Stimulated activated CD4-positive, alpha-beta T cell treated with anti-CD3 and anti-CD28 coated beads, Interleukin-2, amount 100 ng/mL, for 48 hours (primary cell): ENCODE measurements at places on chromosomes 13 and 19.

GRCh38 chr19:44207126-44207803 is 5.1 kb upstream of the ZNF227 start:
- DNase-seq: peak; percentile 66

- no peak for DNase-seq
Measured at GRCh38 chr19:3114018-3114726, 20.0 kb downstream of the GNA11 start.

- peak; percentile 89 for DNase-seq
Measured at GRCh38 chr13:79480954-79481684, at the start of gene NDFIP2. Gene NDFIP2 (plus strand): TSS chr13:79481155. CDS start chr13:79481204, 49 bp downstream.

GRCh38 chr13:44403461-44404056 is 29.9 kb downstream of the SERP2 start:
- DNase-seq: no peak

GRCh38 chr19:2271234-2272103 is 10.5 kb downstream of the PEAK3 start:
- DNase-seq: no peak

DNA sequence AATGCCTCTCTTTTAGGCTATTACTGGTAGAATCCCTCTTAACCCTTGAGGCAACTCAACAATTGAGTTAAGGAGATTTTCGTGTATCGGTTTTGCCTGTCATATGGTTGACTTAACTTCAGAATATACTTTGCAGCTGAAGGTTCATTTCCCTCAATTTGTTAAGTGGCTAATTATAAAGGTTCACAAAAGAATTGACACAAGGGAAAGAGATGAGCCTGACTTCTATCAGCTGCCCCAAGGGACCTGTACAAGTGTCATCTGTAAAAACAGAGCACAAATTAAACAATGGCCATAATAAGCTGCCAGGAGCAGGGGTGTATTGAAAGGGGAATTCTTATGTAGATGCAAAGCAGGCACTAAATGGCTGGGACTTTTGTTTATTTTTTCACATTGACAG is 334.8 kb upstream of the OBI1 start:
- no peak for DNase-seq

- DNase-seq: no peak
Measured at GRCh38 chr19:18390065-18390907, 4.3 kb downstream of the GDF15 start.

DNA sequence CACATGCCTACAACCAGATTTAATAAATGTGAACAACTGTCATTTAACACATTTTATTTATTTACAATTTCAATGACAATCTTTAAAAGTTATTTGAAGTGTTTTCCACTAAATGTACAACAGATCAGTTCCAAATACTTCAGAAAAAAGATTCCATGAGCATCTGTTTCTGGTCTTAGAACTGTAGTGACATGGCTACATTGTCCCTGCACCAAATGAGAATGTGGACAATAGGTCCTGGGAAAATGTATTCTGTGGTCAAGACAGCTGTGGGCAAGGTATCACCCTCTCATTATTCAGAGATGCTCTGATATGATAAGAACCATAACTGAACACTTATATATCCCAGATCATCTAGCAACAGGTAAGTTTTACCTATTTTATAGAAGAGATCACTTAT is 43.7 kb downstream of the ELF1 start:
- no peak for DNase-seq

- no peak for DNase-seq
Measured at GRCh38 chr13:36358175-36358718, 12.1 kb upstream of the SPART start.

DNA sequence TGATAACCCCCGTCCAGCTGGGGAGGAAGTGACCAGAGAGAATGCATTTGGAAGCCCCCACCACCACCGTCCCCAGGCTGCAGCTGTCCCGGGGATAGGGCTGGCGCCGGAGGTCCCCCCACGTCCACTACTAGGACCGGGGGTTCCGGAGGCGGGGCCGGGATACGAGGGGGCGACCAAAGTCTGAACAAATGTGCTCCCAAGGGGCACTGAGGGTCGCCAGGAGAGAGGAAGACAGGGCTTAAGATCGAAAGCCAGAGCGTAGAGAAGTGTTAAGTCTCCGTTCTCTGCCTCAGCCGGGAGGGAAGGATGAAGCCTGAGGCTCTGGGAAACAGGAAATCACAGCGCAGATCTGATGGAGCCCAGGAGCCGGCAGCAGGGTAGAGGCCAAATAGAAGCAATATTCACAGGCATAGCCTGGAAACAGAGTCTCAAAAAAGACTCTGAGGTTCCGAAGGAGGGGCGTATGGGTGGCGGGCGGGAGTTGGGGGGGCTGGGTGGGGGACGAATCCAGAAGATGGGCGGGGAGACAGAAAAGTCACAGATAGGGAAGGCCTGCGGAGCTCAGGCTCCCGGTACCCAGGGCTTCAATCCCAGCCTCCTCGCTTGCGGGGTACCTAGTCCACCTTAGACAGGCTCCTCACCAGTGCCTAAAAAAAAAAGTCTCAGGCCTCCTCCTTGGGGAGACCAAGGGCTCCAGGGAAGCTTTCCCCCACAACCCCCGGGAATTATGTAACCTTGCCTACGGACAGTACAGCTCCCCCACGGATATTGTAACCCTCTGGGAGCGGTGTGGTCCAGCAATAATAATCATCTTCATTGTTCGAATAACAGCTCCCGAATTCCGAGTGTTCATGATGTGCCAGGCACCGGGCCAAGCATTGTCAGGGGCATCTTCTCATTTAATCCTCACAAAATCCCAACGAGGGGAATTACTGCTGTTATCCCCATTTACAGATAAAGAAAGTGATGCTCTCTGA is 1.1 kb upstream of the ERF start:
- no peak for DNase-seq

GRCh38 chr13:107864543-107865317 is 350.6 kb downstream of the LIG4 start:
- no peak for DNase-seq

GRCh38 chr19:18650021-18650390 is 13.2 kb downstream of the KLHL26 start:
- DNase-seq: no peak

GRCh38 chr13:100921139-100921538 is 246.5 kb upstream of the TMTC4 start:
- DNase-seq: no peak

- no peak for DNase-seq
Measured at GRCh38 chr13:99935772-99936171, 35.8 kb downstream of the ZIC5 start.

DNA sequence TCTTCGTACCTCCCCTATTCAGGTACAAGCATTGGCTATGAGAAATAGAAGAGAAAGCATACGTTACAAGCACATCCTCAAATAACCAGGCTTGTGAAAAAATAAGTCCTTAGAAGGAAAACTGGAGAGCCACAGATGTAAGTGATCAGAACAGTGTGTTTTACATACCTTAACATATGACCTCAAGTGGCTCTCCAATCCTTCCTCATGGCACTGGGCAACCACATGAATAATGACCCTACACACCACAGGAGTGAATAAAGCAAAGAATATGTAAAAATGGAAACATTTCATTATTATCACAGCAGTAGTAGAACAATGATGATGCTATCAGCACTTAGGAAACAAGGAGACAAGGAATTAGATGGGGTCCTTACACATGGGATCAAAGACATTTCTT is 96.5 kb downstream of the DOCK9 start:
- DNase-seq: no peak

DNA sequence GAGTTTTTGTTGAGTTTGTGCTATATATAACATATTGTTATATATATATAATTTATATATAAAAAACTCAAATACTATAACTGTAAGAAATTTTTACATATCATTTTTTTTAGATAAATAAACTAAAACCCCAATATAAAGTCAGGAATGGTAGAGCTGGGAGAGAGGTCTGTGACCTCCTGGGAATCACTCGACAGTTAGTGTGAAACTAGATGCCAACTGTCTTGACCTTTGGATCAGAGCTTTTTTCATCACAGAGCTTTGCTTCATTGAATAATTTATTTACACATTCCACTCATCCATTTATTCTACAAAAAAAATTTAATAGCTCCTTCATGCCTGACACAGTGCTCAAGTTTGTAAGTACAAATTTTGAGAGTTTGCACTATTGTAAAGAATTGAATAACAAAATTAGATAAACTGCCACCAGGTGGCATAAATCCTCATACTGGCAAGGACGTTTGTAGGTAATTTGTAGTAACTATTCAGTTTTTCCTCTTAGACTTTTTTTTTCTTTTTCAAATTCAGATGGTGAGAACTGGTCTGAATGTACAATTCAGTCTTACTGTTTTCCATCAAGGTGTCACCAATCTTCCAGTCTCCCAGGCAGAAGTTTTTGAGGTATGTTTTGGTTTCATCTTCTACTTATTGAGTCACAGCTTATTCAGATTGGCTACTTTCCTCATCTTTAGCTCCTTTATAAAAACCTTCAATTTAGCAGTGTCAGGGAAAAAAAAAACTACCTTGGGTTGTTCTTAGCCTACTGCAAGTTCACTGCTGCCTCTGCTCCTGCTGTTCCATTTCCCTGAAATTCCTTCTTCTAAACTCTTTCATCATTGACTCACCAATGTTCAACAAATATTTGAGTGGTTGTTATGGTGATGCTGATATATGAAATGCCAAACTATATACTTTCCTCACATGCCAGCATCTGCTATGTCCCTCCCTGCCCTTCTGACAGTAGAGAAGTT is 28.7 kb downstream of the LACC1 start:
- DNase-seq: no peak

DNA sequence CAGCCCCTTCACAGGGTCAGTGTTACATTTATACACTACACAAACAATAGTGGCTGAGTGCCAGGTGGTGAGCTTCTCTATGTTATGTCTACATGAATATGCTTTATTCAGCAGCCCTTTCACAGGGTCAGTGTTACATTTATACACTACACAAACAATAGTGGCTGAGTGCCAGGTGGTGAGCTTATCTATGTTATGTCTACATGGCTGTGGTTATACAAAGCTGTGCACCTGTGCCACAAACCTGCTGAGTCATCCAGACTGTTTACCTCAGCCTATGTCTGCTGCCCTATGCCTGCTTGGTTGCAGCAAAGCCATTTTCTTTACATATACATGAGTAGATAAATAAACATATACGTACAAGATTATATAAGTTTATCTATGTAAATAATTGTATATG is 76.5 kb downstream of the ZNF726 start:
- DNase-seq: no peak

GRCh38 chr19:19274716-19275565 is 1.8 kb upstream of the TM6SF2 start:
- no peak for DNase-seq

- DNase-seq: no peak
Measured at GRCh38 chr19:14718522-14719116, 28.8 kb downstream of the ZNF333 start.

- DNase-seq: no peak
Measured at GRCh38 chr19:29479941-29480340, 45.9 kb upstream of the VSTM2B start.

GRCh38 chr19:13937479-13938300 is 527 bp downstream of the PODNL1 start:
- DNase-seq: no peak

GRCh38 chr13:99208845-99209527 is 8.3 kb downstream of the UBAC2 start:
- DNase-seq: no peak
